ENCODE measurements at places on chromosomes 16 and 17.

- DNase-seq = no peak
Observed at GRCh38 chr16:11359370-11359769, 14.1 kb downstream of the RMI2 start.

DNA sequence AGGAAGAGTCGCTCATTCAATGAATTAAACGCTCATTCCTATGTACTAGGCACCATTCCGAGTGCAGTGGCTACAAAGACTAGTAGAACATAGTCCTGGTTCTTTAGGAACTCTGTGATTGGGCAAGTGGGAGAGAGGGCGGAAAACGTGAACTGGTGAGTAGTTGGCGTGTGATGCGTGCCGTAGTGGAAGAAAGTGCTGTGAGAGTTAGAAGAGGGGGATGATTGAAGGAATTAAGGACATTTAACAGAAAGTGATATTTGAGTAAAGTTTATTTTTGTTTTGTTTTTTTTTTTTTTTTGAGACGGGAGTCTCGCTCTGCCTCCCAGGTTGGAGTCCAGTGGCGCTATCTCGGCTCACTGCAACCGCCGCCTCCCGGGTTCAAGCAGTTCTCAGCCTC lies 7.9 kb upstream of the SLFN14 start:
- no peak for DNase-seq

DNA sequence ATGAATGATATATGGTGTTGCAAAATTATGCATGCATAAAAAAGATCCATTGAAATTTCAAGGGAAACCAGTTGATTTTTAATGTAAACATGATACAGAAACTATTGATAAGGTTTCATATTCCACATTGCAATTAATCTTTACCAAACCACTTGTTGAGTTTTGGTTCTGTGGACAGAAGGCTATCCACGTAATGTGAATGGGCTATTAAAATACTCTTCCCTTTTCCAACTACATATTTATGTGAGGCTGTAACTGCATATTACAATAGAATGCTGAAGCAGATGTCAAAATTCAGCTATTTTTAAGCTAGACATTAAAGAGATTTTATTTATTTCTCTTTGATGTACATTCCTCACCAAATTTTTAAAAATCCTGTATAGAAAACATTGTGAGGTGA lies 33.7 kb upstream of the VPS4A start:
- no peak for DNase-seq

DNA sequence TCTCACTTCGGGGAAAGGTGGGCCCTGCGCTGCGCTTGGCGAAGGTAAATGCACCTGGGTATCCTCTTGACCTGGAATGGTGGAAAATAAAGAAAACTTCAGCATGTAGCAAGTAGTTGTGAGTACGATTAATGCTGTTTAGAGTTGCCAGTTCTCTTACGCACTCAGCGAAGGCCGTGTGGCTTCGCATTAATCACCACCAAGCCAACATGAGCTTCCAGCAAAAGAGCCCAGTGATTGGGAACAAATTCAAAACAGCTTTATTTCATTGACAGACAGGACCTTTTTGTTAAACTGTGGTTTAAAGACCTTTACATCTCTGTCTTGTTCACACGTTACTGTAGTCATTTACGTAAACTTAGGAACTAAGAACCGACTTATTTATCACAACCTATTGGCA lies 531.4 kb downstream of the MAF start:
- DNase-seq = no peak

GRCh38 chr17:48748718-48749566 lies 20.4 kb upstream of the HOXB13 start:
- no peak for DNase-seq

- DNase-seq = no peak
Observed at GRCh38 chr17:78707016-78707415, 75.1 kb downstream of the CYTH1 start.

DNA sequence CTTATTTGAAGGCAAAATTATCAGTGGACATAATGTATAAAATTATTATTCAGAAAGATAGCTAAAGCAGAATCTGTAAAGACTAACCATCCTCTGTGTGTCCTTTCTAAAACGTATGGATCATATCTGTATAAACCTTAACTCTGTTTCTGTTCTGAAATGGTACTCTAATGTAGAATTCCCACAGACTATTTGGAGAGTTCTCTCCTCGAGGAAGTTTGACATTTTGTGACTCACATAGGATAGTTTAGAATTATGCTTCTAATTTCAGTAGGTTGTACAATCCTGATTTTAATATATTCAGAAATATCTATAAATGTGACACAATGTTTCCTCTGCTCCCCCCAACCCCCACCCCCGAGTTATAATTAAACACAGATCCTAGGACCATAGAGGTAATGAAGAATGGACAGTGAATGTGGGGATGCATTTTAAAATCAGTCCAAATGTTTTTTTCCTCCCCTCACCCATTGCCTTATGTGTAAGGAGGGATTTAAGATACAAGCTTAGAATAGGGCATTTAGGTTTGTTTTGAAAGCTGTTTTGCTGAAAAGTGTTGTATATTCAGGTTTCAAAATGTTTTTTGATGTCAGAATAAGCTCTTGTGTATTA lies 66.8 kb downstream of the BCAS3 start:
- DNase-seq = no peak

DNA sequence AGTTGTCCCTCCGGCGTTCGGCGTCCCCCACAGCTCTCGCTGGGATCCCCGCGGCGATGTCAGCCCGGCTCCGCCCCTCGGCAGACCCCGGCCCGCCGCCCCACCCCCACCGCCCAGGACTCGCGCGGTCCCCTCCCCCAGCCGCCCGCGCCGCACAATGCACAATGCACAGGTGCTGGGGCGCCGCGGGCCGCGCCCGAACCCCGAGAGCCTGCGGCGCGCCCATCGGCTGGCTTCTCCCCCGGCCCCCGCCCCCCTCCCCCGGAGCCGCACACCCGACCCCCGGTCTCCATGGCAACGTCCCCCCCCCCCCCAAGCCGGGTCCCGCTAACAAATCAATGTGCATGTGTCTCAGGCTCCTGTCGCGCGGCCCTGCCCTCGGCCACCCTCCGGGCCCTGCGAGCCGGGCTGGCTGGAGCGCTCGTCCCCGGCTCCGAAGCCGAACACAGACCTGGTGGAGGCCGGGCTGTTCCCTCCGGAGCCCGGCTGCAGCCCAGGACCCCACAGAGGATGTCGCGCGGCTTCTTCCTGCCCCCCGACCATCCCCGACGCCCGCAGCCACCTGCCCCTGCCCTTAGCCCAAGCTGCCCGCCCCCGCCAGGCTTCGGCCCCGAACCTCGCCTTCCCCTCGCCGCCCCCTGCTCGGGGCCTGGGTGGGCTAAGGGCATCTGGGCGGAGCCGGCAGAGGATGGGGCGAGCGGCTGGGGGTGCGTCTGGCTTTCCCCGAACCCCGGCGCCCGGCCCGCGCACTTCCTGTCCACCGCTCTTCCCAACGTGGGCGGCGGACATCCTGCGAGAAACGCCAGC lies 818 bp upstream of the CBX8 start:
- no peak for DNase-seq

- DNase-seq = no peak
Observed at GRCh38 chr16:51095084-51095881, 55.8 kb downstream of the SALL1 start.

DNA sequence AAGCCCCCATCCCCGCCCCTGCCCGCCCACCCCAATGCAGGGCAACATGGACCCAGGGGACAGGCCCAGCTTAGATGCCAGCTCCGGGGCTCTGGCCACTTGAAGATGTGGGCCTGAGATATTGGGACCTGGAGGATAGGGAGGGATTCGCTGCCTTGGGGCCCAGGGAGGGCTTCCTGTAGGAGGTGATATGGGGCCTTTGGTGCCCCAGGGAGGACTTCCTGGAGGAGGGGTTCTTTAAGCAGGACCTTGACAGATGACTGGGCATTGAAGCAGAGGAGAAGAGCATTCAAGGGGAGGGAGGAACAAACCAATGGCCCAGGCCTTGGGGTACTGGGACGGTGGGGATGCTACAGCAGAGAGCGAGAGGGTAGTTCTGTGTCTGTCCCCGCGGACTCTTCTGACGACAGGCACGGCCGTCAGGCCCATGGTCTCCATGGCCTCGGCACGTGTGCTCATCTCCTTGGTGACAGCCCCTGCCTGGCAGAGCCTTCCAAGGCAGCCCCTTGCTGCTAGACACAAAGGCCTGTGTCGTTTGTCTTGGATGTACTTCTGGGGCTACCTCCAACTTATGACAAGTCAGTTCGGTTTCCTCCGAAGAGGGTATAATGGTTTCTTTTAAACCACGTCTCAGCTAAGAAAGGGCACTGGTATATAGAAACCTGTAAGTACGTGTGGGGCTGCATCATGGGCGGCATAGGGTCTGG lies 55.5 kb upstream of the ZC3H18 start:
- no peak for DNase-seq

DNA sequence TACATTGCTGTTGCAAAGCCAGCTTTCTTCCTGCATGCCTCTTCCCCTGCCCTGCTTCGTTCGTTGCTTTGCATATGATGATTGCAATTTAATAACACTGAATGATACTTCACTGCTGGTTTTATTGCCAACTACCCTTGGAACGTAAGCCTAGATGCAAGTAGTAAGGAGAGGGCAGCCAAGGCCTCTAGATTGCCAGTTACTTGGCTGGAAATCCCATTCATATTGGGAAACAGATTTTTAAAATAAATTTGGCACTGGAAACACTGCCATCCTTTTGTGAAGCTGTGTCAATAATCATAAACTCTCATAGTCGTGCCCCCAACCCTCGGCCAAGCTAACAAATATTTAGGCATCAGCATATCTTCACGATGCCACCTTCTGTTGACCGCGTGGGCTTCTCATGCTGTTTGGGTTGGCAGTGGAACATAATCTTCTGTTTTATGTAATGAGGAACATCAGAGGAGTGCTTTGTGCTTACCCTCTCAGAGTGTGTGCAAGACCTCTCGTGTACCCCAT lies 86.5 kb downstream of the MAP2K6 start:
- DNase-seq = no peak

DNA sequence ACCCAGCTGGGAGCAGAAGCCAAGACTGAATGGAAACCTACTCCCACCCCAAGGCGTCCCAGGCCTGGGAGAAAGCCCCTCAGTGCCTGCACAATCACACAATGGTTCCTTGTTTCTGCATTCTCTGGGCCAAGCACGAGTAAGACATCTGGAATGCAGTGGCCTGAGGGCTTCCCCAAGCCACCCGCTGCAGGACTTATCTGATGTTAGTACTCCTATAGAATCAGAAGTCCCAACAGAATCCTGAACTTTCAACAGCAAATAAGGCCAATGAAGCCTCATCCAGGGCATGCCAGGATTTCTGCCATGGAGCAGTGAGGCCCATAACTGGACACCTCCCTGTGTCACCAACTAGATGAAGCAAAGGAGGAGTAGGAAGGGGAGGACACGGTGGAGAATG lies 28.6 kb downstream of the MYO18A start:
- DNase-seq = no peak

GRCh38 chr16:64648282-64648681 lies 473.6 kb downstream of the CDH11 start:
- no peak for DNase-seq

GRCh38 chr16:89529097-89529496 lies 20.9 kb downstream of the SPG7 start:
- no peak for DNase-seq

DNA sequence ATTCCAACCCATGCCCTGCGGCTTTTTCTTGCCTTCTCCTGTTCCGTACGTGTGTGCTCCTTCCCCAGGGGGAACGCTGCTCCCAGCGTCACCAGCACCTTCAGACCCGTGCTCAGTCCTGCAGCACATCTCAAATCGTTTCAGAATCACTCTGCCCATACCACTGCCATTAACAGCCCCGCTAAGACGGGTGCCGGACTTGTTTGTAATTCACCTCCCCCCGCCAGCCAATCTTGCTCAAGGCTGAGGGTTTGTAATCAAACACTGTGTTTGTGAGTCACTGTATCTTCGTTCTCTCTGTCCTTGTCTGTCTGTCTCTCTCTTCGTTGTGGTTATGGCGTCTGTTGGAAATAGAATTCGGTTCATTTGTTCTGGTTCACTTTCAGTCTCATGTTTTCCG lies 17.3 kb downstream of the CARD14 start:
- DNase-seq = no peak

DNA sequence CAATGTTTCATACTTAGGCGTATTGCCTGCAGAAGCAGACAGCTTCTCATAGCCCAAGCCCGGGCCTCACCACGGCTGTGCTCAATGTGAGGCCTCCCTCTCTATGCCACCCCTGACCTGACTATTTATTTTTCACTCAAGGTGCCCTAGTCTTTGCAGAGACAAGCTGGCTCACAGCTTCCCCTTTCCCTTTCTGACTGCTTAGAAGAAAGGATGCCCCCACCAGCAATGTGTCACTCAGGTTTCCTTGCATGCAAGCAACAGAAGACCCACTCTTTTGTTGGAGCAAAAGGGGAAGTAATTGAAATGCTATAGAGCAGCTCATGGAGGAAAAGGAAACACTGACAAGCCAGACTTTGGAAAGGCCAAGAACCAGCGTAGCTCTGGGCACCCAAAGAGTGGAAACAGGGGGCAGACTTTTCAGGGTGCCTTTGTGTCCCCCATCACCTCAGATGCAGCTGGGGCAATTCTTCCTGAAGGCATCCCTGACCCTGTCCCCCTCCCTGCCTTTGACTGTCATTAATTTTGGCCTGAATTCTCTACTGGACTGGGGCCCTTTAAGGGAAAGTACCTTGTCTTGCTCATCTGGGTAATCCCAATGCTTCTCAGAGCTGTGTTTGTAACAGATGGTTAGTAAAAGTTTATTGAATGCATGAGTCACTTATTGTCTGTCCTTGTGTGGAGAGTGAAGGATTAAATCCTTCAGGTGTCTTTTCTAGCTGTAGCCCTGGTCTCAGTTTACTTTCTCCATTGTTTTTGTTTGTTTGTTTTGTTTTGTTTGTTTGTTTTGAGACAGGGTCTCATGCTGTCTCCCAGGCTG lies 17.8 kb downstream of the RGS9 start:
- DNase-seq = no peak

DNA sequence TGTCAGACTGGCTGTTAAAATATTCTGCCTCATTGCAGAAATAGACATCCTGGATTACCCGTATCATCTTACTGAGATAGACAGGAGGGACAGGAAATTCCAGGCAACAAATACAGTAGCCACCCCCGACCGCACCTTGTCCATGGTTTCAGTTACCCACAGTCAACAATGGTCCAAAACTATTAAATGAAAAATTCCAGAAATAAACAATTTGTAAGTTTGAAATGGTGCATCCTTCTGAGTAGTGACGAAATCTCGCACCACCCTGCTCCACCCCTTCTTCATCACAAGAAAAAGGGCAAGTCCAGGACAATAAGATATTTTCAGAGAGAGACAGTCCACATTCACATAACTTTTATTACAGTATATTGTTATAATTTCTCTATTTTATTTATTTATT lies 23.6 kb upstream of the PRSS54 start:
- no peak for DNase-seq
